ENCODE measurements at places on chromosomes 7 and 10. TPM values are rescaled to one million over a fixed set of nuclear protein-coding genes. Genes with fewer than 3 reads are reported as not detected.
A peak's percentile ranks its signal among the peaks of the same experiment; 100 is the strongest.

GRCh38 chr7:65968256-65969185 is 13.5 kb downstream of the GUSB start:
- H3K4me1 ChIP-seq: no peaks in the 10 kb centered on the region
- H3K4me3 ChIP-seq: no peak overlapping the region
- H3K36me3 ChIP-seq: peaks cover 81% of the 10 kb centered on the region
- H3K27me3 ChIP-seq: no peaks in the 10 kb centered on the region

DNA sequence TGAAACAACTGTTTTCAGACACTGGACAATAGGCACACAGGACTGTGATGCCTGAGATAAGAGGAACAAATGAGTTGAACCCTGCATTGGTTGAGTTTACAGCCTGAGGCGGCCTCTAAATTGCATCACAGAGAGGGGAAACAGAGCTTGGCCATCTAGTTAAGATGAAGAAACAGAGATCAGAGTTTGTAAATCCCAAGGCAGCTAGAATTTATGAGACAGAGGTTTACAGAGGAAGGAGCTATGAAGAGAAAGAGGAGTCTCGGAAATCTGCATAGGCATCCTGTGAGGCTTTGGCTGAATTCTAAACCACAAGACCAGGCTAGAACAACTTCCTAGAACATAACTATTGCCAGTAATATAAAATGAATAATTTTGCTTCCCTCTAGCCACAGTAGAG is 41.0 kb upstream of the OIT3 start:
- no peak overlapping the region for H3K27ac ChIP-seq
- DNase-seq: no peak
- no peaks in the 10 kb centered on the region for H3K27me3 ChIP-seq
- H3K36me3 ChIP-seq: no peaks in the 10 kb centered on the region
- H3K4me1 ChIP-seq: no peaks in the 10 kb centered on the region
- H3K4me3 ChIP-seq: no peak overlapping the region

DNA sequence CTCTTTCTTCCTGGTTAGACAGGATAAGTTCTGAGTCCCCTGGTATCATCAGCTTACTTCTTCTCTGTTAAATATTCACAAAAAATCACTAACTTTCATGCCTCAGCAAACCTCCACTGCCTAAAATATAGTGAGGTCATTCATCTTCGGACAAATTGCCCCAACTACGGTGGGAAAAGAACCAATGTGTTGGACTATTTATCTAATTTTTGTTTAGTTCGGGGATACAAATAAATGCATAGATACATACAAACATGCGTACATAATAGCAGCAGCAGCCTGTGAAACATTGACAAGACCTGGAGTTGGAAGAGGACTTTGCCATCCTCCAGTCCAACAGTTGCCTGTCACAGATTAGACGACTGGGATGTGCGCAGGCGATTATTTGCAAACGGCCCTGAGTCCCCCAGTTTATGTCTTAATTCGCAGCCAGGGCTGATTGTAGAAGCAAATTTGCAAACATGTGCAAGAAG is 51.5 kb downstream of the EGFR start:
- H3K27ac ChIP-seq: no peak overlapping the region
- no peak overlapping the region for H3K4me3 ChIP-seq
- no peaks in the 10 kb centered on the region for H3K27me3 ChIP-seq

- peaks cover 3% of the 10 kb centered on the region for H3K36me3 ChIP-seq
- no peak overlapping the region for H3K27ac ChIP-seq
- no peak overlapping the region for H3K4me3 ChIP-seq
- H3K27me3 ChIP-seq: no peaks in the 10 kb centered on the region
Observed at GRCh38 chr10:5737352-5737751, 52.7 kb downstream of the TASOR2 start.

- H3K36me3 ChIP-seq: no peaks in the 10 kb centered on the region
- H3K4me3 ChIP-seq: no peak overlapping the region
- no peaks in the 10 kb centered on the region for H3K27me3 ChIP-seq
- no peak for DNase-seq
Observed at GRCh38 chr7:96792115-96792514, 82.5 kb upstream of the SEM1 start.

DNA sequence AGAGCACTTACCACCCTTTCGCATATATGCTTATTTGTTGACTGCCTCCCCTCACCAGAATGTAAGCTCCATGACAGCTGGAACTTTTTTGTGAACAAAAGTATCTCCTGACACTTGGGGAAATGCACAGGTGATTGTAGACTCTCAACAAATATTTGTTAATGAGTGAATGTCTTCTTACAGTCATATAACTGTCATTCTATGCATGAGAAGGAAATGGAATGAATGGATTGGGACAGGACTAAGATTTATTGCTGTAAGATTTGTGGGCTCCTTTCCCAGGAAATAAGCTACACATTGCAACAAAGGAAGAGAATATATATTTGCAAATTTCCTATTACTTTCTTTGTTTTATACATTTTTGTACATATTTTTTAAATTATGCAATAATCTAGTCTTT is 48.5 kb downstream of the FEZF1 start:
- no peak for DNase-seq
- no peaks in the 10 kb centered on the region for H3K27me3 ChIP-seq
- H3K27ac ChIP-seq: no peak overlapping the region
- H3K36me3 ChIP-seq: no peaks in the 10 kb centered on the region
- H3K4me1 ChIP-seq: no peaks in the 10 kb centered on the region
- no peak overlapping the region for H3K4me3 ChIP-seq

DNA sequence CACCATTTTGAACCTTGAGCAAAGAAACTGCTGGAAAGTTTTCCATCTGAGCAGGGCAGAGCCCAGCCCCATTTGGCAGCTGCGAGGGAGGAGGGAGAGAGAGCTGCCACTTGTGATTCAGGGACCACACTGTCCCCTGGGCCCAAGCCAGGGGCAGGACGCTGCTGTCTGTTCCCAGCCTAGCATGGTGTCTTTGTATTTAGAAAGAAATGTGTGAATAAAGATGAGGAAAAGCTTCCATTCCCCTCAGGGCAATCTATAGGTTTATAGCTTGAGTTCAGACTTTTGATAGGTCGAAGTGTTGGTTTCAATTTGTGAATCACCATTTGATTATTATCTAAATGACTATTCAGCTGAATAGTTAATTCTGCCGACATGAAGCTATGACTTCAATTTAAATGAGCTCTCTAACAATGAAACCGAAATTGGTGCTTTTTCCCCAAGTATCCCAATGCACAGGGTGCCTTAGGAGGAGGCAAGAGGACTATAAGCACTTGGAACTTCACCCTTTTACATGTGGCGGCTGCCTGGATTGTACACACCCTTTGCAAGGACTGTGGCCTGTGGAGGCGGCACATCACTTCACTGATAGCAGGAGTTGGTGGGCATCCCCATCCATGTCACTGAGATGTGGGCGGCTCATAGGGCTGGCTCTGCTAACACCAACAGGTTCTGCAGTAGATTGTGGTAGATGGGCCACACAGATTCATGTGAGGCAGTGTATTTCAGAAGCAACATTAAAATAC is 223.5 kb downstream of the CCDC3 start:
- no peaks in the 10 kb centered on the region for H3K36me3 ChIP-seq
- H3K27ac ChIP-seq: no peak overlapping the region
- no peak overlapping the region for H3K4me3 ChIP-seq
- no peak for DNase-seq
- no peaks in the 10 kb centered on the region for H3K4me1 ChIP-seq
- H3K27me3 ChIP-seq: no peaks in the 10 kb centered on the region

DNA sequence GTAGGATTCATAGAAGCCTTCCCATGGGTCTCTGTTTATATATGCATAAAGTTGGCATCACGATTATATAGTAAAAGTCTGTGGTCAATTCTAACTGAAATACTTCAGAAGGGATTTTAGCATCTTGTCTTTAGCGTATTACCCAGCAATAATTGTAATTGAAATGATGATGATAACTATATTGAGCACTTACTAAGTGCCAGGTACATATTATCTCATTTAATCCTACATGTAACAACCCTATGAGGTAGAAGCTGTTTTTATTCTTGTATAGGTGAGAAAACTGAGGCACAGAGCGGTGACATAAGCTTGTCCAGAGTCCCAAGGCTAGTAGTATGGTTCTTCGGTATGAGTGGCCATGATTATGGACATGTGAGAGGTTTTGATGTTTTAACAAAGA is 33.8 kb downstream of the PANK1 start:
- no peak overlapping the region for H3K27ac ChIP-seq
- no peak for DNase-seq
- no peaks in the 10 kb centered on the region for H3K4me1 ChIP-seq
- H3K36me3 ChIP-seq: no peaks in the 10 kb centered on the region

DNA sequence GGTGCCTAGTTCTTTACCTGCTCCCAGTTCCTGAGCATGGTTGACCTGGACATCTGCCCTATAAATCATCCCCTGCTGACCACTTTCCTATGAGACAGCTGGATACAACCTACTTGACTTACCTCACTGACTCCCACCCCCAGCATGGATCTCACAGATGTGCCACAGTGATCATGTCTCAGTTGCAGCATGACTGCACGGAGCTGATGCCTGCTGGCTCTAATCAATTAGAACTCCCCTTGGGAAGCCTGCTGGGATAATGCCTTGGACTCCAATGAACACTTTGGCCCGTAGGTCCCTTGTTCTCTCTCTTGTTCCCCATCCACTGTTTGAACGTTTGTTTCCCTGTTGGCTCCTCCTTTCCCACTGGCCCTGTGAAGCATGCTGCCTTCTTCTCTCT is 271.2 kb upstream of the IGFBP3 start:
- H3K27me3 ChIP-seq: no peaks in the 10 kb centered on the region
- no peak overlapping the region for H3K27ac ChIP-seq
- no peak overlapping the region for H3K4me3 ChIP-seq
- no peak for DNase-seq
- H3K36me3 ChIP-seq: no peaks in the 10 kb centered on the region

- H3K36me3 ChIP-seq: no peaks in the 10 kb centered on the region
- H3K4me3 ChIP-seq: no peak overlapping the region
- no peak for DNase-seq
- H3K27me3 ChIP-seq: no peaks in the 10 kb centered on the region
- no peaks in the 10 kb centered on the region for H3K4me1 ChIP-seq
Observed at GRCh38 chr10:108052981-108053380, 888.5 kb upstream of the SORCS1 start.

GRCh38 chr7:138565451-138566114 is 105.5 kb downstream of the TRIM24 start:
- no peak overlapping the region for H3K27ac ChIP-seq
- H3K27me3 ChIP-seq: no peaks in the 10 kb centered on the region
- H3K36me3 ChIP-seq: peaks cover 58% of the 10 kb centered on the region
- DNase-seq: no peak
- H3K4me3 ChIP-seq: no peak overlapping the region
- no peaks in the 10 kb centered on the region for H3K4me1 ChIP-seq

DNA sequence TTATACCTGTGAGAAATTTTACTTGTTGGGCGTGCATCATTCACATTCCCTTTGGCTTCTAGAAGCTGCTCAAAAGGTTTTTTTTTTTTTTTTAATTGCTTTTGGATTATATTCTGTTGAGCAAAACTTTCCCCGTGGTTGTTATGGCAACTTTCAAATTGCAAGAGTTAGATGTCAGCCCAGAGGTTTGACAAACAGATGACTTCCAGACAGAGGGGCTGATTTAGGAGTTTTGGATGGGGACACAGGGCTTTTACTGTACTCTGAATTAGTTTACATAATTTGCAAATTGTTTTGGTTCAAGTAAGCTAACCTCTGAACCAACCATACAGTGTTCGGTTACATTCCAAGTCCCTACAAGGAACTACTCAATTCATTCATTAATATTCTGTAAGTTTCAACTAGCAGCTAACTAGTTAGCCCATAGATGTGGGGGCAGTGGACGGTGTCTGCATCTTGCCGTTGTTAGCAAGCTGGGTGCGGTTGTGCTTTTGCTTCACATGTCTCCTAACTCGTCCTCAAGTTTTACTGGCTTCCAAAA is 66.4 kb upstream of the JAZF1 start:
- no peak overlapping the region for H3K27ac ChIP-seq
- H3K4me3 ChIP-seq: no peak overlapping the region
- H3K4me1 ChIP-seq: no peaks in the 10 kb centered on the region

DNA sequence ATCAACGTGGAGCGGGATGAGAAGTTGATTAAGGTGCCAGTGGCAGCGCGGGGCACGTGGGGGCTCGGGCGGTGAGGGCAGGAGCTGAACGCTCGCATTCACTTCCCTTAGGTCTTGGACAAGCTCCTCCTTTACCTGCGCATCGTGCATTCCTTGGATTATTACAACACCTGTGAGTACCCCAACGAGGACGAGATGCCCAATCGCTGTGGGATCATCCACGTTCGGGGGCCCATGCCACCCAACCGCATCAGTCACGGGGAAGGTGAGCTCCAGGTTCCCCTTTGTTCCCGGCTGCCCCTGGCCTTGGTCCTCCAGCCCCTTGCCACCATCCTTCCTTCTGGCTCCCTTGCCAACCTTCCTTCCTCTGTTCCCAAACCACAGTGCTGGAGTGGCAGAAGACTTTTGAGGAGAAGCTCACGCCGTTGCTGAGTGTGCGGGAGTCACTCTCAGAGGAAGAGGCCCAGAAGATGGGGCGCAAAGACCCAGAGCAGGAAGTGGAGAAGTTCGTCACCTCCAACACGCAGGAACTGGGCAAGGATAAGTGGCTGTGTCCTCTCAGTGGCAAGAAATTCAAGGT is 2.5 kb downstream of the UFSP1 start:
- peaks cover 4% of the 10 kb centered on the region for H3K27me3 ChIP-seq
- peak overlapping the region; percentile 66 for H3K27ac ChIP-seq
- no peak overlapping the region for H3K4me3 ChIP-seq
- no peak for DNase-seq
- H3K4me1 ChIP-seq: peaks cover 40% of the 10 kb centered on the region
- H3K36me3 ChIP-seq: peaks cover 33% of the 10 kb centered on the region

GRCh38 chr7:105487579-105488571 is 34.2 kb downstream of the PUS7 start:
- H3K27me3 ChIP-seq: no peaks in the 10 kb centered on the region
- H3K36me3 ChIP-seq: peaks cover 5% of the 10 kb centered on the region
- H3K27ac ChIP-seq: no peak overlapping the region
- H3K4me1 ChIP-seq: peaks cover 7% of the 10 kb centered on the region
- peak; percentile 32 for DNase-seq

- peaks cover 6% of the 10 kb centered on the region for H3K36me3 ChIP-seq
- no peaks in the 10 kb centered on the region for H3K4me1 ChIP-seq
- no peak overlapping the region for H3K4me3 ChIP-seq
- no peak overlapping the region for H3K27ac ChIP-seq
Observed at GRCh38 chr7:5622746-5623145, 158.7 kb downstream of the RNF216 start.

GRCh38 chr10:128861018-128861901 is 605.8 kb upstream of the MGMT start:
- H3K4me1 ChIP-seq: no peaks in the 10 kb centered on the region
- no peaks in the 10 kb centered on the region for H3K27me3 ChIP-seq
- DNase-seq: no peak
- H3K36me3 ChIP-seq: no peaks in the 10 kb centered on the region

DNA sequence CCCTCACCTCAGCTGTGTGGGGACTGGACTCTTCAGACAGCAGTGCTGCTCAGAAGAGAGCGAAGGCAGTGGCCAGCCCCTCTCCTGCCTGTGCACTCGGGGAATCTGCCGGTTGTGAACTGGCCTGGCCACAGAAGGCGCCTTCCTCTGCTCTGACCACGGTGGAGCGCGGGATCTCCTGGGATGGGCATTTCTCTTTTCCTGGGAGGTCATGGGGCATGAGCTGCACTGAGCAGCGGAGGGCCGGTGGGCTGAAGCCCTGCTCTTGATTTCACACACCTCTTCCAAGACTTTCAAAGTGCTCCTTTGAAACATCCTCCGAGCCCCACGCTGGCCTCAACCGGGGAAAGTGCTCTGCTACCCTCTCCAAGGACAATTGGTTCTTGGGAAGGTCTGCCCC is 125.6 kb upstream of the FAM20C start:
- peaks cover 4% of the 10 kb centered on the region for H3K4me1 ChIP-seq
- no peak overlapping the region for H3K4me3 ChIP-seq
- H3K27me3 ChIP-seq: no peaks in the 10 kb centered on the region
- no peak overlapping the region for H3K27ac ChIP-seq
- no peak for DNase-seq

CALML3 gene
- not detected for total RNA-seq

SDK1 gene
- 11.6 TPM for total RNA-seq

SYCE1 gene
- not detected for total RNA-seq

DYDC2 gene
- total RNA-seq: not detected

PCLO gene
- 11.5 TPM for total RNA-seq

HOXA6 gene
- 1.9 TPM for total RNA-seq
